Central memory CD4-positive, alpha-beta T cell (primary cell): ENCODE measurements at places on chromosomes 2 and 18.

GRCh38 chr2:33505966-33506365 is 29.5 kb downstream of the RASGRP3 start:
- no peak for DNase-seq

DNA sequence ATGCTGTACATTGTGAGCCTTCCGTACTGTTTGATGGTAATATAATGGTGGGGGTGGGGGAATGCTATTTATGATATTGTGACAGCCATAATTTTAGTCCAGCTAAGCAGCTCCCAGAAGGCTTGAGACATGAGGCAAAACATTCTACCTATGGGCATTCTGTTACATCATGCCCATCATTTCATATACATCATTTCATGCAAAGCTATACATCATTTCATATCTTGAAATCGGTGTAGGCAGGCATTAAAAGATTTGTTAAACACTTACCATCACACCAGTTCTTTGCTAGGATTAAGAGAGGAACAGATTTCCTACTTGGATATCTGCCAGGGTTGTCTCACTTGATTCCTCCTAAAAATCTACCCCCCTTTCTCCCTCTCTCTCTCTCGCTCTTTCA is 84.5 kb downstream of the COL5A2 start:
- no peak for DNase-seq

DNA sequence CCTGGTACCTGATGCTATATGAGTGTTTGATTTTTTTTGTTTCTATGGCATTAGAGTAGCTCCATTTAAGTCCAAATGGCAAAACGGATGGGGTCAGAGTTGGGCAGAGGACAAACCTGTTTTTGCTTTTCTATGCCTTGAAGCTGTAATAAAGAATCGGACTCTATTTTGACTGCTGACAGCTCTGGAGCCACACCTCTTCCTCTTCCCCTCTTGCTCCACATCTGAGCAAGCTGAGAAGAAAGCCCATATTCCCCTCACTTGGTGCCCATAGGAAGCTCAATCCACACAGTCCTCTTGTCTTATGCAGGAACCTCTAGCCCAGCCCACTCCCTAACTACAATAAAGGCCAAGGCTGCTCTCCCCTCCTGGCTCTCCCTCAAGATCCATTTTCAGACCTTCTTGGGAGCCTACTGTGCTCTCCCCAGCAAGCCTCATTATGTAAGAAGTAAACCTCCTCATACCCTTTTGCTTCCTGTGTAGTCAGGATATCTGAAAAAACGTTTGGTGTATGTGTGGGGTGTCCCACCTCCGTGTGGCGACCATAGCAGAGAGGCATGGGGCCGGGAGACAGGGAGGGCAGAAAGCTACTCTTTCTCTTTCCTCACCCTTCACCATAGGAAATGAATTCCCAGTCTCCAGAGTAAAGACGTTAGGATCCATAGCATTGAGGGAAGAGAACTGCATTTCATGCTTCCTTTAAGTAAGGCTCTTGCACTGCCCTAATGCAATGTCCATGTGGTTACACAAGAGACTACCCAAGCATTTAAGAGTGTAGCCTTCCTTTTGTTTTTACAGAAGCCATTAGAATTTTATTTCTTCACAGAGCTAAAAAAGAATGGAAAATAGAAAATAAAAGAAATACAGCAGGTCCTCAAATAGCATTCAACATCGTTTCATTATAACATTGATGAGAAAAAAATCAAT is 41.9 kb upstream of the RAPGEF4 start:
- DNase-seq = no peak

DNA sequence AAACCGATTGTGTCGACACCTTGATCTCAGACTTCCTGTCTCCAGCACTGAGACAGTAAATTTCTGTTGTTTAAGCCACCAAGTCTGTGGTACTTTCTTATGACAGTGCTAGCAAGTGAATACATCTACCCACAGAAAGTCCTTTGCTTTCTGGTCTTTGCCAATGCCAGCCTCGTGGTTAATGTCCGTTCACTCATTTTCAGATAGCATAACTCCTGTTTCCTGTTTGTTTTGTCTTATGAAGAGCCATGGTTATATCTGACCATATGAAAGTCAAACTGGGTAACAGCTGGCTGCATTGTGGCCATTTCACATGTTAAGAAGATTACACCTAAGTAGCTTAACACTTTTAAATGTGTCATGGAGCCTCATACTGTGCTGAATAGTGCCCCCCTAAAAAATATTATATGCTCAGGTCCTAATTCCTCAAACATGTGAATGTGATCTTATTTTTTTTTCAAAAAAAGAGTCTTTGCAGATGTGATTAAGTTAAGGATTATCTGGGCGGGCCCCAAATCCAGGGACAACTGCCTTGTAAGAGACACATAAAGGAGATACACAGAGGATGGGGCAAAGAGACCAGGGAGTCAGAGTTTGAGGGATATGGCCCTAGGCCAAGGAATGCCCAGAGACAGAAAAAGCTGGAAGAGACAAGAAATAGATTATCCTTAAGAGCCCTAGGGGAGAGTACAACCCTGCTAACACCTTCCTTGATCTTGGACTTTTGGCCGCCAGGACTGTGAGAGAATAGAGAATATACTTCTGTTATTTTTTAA is 118.0 kb downstream of the KCNE4 start:
- DNase-seq = no peak

GRCh38 chr2:26196683-26197418 is 24.0 kb downstream of the GAREM2 start:
- DNase-seq = no peak

GRCh38 chr18:50716902-50717301 is 102.9 kb downstream of the MRO start:
- no peak for DNase-seq

DNA sequence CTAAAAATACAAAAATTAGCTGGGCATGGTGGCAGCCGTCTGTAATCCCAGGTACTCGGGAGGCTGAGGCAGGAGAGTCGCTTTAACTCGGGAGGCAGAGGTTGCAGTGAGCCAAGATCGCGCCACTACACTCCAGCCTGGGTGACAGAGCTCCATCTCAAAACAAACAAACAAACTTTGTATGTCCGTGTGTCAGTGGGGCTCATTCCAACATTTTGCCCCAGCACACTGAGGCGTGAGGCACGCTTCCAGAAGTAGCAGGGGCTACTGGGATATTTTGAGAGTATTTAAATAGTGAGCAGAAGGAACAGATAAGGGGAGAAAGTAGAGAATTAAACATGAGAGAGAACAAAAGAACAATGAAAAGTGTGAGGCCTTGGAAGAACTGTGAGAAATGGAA is 83.3 kb upstream of the TANK start:
- DNase-seq = no peak

- DNase-seq = peak; percentile 7
These were observed 7.6 kb upstream of the MSTN start for GRCh38 chr2:190069936-190070696.

DNA sequence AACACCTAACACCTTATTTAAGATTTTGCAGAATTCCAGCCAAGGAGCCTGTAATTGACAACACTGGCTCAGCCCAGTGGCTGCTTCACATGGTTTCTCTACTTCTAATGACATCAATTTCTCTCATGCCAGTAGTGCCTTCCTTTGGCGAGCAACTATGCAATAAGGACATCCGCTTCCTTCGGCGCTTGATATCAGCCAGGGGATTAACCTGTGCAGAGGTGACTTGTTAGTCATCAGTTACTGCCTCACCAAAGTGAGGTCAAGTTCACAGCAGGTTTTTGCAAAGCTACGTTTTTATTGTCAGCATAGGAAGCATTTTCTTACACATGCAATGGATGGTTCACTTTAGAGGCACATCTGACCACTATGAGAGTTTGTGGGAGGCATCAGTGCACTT is 24.0 kb upstream of the EDAR start:
- DNase-seq = no peak

- no peak for DNase-seq
These were observed 226.3 kb downstream of the ATAD2B start for GRCh38 chr2:23700627-23701026.

DNA sequence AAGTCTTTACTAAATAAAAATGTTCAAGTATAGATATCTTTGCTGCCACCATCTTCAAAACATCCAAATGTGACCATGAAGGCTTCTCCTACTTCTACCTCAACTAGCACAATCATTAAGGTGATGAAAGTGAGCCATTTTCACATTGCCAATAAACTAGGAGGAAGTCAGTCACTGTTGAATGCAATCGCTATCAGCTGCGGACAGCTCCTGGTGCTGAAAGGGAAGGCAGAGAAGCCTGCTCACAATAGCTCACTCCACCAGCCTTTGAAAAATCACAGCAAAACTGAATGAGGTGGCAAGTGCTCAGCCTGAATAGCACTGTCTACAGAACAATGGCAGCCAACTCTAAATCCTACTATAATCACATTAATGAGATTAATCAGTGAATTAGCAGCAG is 2.2 kb downstream of the MYT1L start:
- DNase-seq = no peak

GRCh38 chr18:59878644-59879043 is 21.2 kb upstream of the PMAIP1 start:
- DNase-seq = no peak

- DNase-seq = no peak
These were observed 260.8 kb downstream of the CD226 start for GRCh38 chr18:69686861-69687260.

- no peak for DNase-seq
These were observed 192.5 kb downstream of the EN1 start for GRCh38 chr2:118654945-118655344.

GRCh38 chr2:74436848-74437695 is 4.7 kb downstream of the RTKN start:
- no peak for DNase-seq

- DNase-seq = no peak
These were observed 6.2 kb downstream of the CPS1 start for GRCh38 chr2:210562502-210563080.

- DNase-seq = no peak
These were observed 119.3 kb upstream of the TWIST2 start for GRCh38 chr2:238728330-238729260.

- no peak for DNase-seq
These were observed 19.9 kb upstream of the RAB31 start for GRCh38 chr18:9688036-9688741.

GRCh38 chr18:57943723-57944122 is 100.3 kb upstream of the NEDD4L start:
- DNase-seq = no peak

DNA sequence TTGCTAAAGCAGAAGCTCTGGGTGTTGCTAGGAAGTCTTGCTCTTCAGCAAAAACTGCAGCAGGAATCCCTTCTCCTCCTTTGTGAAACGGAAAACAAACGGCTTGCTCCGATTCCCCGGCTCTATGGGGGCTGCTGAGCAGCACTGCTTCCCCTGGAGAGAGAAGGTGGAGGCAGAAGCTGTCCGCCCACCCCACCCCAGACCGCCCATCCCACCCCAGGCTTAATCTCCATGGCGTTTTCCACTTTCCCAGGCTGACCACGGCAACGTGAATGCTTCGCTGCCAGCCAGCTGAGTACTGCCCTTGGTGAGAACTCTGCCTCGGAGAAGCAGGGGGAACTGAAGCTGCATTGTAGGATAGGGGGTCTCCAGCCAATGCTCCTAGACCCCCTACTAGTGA is 139.2 kb downstream of the BCL2 start:
- no peak for DNase-seq

GRCh38 chr2:159760326-159760725 is 37.7 kb downstream of the CD302 start:
- no peak for DNase-seq

DNA sequence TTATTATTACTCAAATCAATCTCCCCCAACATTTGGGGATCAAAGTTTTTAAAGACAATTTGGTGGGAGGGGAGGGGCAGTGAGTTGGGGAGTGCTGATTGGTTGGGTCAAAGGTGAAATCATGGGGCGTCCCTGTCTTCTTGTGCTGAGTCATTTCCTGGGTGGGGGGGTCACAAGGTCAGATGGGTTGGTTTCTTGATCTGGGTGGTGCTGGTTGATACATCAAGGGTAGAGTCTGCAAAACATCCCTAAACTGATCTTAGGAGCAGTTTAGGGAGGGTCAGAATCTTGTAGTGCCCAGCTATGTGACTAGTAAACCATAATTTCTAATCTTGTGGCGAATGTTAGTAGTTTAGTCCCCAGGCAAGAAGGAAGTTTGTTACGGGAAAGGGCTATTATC is 67.4 kb downstream of the MOGAT1 start:
- no peak for DNase-seq

DNA sequence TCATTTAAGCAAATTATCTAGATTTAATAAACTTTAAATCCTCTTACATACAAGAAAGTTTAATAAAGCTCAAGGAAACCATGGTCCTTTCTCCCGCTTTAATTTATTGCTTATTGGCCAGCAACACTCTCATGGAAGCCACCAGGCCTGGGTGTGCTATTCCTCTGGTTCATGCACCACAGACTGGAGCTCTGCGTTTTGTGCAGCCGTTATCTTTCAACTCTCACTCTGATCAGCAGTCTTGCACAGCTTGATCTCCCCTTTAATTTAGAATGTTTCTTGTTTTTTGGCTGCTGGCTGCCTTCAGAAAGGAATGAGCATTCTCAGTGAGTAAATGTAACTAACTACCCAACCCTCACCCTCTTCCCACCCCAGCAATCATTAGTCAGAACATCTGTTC is 318.7 kb downstream of the MEIS1 start:
- DNase-seq = no peak

DNA sequence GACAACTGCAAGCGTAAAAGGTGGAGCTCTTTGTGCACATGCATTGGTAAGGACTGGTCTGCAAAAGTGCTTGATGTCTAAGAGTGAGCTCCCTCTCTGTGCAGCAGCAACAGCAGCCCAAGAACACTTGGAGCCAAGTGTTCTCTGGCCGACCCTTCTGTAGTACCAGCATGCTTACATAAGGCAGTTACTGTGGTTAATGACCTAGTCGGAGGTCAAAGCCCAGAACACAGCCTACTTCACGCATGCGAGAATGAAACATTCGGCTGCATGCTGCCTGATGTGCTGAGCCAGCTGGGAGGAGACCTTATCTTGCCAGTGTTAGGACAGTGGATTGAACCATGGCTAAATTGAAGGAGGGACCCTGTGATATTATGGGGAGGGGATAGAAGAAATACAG is 21.3 kb downstream of the NCAPH start:
- no peak for DNase-seq

GRCh38 chr18:68448736-68449135 is 266.2 kb downstream of the TMX3 start:
- DNase-seq = no peak

DNA sequence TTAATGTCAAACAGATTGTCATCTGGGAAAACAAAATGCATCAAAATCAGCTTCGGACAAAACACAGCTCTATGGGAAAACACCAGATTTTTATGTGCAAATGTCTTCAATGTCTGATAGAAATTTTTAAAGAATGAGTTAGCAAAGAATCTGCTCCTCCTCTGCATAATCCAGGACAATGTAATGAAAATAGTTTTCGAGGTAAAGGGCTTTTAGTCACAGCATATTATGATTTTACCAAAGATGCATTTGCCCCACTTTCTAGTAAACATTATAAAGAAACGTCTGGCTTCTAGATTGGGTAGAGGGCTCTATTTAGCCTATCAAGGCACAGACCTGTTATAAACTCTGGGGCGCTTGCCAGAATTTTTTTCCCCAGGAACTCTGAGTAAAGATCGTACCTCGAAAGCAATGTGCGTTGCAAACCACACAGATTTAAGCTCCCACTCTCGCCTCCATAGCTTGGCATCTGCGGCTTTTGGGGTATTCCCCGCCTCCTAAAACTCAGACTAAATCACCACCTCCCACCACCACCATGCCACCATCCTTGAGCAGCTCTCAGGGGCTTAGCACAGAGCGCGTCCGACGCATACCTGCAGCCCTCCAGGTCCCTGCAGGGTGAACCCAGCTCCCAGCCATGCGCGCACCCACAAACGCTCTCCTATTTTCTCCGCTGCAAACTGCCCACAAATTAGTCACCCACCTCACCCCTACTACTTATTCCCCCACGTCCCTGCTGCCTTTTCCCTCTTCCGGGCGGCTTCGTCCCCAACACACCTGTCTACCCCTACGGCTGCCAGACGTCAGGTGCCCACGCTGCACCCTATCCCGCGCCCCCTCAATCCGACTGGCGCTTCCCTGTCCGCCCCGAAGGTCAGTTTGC is 829 bp downstream of the ACVR1C start:
- DNase-seq = peak; percentile 29
